ENCODE measurements at places on chromosomes 2 and 18.

- no peak for DNase-seq
Observed at GRCh38 chr2:156505696-156506095, 69.5 kb downstream of the GPD2 start.

DNA sequence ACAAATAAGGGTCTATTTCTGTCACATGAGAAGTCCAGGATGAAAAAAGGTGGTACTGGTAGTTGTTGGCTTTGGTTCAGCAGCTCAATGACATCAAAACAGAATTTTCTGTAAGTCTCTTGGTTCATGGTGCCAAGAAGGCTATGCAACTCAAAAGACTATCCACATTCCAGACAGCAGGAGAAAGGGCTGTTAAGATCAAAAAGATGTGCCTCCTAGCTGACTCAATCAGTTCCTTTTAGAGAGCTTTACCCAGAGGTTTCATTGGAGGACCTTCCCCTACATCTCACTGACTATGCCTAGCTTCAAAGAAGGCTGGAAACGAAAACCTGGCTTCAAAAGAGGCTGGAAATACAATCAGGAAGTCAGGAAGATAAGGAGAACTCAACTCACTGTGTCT is 98.0 kb downstream of the DYM start:
- DNase-seq, result no peak

- no peak for DNase-seq
Observed at GRCh38 chr2:214676421-214677089, 132.9 kb downstream of the BARD1 start.

- DNase-seq, result no peak
Observed at GRCh38 chr2:227717687-227718567, at the start of gene SLC19A3. Gene SLC19A3 (minus strand): TSS chr2:227718028. CDS start chr2:227702318, 15,710 bp downstream.

DNA sequence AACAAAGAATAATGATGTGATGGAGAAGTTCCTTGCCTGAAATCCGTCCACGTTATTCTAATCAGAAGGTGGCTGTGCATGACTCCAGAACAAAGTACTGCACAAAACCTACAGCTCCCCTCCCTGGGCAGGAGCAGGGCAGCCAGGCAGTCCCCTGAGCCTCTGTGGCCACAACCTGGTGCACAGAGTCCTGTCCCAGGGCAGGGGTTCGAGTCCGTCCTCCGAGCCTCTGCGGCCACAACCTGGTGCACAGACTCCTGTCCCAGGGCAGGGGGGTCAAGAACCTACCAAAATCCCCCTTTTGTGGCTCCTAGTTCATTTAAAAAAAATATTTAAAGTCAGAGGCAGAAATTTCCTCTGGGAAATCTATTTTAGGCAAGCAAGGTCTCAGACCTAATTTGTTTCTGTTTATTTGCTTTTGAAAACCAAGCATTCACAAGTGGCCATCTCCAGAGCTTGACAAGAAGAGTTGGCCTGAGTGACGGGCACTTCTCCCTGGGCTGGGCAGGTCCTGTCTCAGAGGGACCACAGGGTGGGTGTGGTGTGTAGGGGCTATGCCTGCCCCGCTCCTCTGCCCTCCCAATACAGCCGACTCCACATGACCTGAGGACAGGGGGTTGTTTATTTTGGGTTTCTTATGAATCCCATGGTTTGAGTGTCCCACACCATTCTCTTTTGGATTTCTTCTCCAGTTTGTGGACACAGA is 255.9 kb upstream of the PXDN start:
- no peak for DNase-seq

DNA sequence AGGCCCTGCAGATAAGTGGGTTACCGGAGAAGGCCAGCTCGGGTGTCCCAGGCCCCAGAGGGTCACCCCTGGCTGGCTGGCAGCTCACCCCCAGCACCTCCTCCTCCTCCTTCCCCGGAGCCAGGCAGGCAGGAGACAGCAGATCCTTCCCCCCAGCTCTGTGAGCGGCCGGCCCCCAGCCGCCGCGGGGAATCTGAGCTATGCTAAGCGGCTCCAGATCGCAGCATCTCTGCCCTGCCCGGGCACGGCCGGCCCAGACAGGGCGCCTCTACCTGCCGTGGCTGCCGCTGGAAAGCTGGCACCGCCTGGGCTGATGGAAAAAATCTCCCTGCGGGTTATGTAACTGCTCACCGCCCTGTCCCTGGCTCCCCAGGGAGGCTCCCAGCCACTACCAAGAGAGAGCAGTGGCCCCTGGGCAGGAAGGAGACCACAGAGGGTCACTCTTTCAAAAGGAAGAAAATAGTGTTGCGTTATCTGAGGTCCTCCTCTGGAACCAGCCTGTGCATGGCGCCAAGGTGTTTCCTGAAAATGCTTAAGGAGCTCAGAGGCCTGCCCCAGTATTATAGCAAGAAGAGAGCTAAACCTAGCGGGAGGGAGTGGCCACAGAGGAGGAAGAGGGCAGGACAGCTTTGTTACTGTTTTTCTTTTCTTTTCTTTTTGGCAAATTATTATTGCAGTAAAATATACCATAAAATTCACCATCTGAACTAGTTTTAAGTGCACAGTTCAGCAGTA is 179.0 kb downstream of the SMAD7 start:
- no peak for DNase-seq

DNA sequence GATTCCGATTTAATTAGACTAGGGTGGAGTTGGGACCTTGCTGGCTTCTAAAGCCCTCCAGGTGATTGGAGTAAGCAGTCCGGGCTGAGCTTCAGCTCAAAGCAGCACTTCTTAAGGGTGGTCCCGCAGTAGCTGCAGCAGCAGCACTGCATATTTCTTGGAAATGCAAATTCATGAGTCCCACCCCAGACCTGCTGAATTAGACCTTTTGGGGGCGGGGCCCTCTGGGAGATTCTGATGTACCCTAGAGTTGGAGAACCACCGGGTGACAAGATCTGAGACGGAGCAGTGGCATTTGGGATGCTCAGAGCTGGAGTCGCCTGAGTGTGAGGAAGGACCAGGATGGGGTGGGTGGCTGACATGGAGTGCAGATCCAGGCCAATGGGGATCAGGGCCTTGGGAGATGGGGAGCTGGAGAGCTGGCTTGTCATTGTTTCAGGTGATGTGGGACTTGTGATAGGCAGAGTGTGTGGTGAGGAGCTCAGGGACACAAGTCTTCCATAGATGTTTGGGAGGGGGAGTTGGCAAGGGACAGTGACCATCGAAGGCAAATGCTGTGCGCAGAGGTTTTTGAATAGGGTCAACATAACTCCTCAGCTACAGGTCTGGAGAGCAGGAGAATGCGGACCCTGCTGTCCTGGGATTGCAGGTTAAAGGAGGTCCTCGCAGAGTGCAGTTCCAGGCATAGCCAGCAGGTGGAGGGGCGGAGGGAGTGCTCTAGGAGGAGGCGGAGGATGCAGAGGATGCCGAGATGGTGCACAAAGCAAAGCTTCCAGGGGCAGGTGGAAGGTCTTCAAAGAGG is 130.9 kb upstream of the RAB12 start:
- DNase-seq, result peak; percentile 41

DNA sequence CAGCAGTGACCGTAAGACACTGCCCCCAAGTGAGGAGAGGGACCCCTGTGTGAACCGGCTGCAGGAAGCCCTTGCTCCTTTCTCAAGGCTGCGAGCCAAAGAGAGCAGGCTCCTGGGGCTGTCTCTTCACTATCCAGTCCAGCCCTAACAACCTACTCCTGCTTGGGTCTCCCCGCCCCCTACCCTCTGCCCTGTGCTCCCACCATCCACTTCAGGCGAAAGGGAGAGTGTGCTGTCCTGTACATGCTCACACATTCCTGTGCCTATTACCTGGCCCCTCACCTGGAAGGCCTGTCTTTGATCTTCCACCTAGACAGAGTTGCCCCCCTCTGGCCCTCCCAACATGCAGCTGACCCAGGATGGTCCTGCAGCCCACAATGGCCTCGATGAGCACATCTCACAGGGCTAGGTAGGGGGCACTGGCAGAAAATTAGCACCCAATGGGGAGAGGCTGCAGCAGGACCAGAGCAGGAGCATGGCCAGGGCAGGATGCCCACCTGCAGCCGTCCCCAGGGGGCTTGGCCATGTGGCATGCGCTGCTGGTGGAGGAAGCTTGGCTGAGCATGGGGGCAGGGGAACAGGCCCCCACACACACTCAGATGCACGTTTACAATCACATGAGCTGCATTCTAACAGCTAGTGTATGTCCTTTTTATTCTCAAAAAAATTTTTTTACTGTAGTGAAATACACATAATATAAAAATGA is 93.5 kb downstream of the POLR1A start:
- no peak for DNase-seq

DNA sequence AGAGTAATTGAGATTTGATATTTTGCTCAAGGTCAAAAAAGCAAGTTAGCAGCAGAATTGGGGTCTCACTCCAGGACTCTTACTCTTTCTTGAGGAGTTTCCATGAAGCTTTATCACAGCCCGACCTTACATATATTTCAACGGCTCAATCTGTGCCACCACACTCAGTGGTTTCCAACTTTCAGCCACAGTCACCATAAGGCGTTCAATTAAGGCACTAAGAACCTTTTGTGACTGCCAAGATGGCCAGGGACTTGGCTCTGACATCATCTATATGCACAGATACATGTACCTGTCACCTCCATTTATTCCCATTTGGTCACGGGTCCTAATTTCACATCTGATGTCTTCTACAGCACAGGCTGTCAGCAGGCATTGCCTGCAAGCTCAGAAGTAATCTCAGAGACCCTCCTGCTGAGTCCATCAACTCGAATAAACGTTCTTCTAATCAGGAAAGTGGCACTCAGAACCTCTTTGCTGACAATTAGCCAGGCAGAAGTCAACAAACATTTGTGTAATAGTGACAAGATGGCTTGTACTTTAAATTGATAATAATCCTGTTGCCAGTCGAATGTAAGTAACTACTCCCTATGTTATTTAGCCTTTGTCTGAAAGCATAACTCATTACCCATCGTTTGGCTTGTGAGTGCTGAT is 16.1 kb downstream of the DYTN start:
- no peak for DNase-seq

- DNase-seq, result no peak
Observed at GRCh38 chr2:69755862-69756467, 14.0 kb downstream of the ANXA4 start.

DNA sequence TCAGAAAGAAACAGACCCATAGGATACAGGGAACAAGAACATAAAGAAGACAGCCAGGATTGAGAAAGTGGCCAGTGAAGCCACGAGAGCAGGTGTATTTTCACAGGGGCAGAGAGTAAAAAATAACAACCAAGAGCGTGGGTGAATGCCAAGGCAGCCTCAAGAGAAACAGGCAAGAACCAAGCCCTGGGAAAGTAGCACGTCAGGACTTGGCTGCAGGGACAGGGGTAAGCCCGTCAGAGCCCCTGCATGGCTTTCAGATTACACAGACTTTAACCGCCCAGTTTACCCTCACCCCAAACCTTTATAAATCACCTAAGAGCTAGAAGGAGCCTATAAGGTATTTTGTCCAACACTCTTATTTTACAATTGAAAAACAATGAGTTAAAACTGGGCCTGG is 43.7 kb downstream of the ARL4C start:
- DNase-seq, result no peak

- no peak for DNase-seq
Observed at GRCh38 chr2:224909885-224910573, 132.2 kb downstream of the DOCK10 start.

DNA sequence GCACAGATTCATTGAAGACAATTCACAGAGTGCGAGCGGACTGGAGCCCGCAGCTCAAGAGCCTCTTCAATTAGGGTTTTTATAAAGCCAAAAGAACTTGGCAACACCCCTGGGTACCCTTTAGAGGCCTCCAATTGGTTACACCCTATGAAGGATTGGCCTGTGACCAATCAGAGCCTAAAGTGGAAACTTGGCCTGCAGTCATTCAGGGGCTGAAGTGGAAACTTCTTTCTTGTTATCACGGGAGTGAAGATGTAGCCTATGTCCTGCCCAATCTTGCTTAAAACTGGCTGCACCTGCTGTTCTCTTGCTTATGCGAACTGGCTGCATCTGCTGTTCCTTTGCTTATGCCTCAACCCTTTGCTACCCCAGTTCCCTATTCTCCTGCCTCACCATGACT is 1.8 kb upstream of the HJURP start:
- no peak for DNase-seq

GRCh38 chr2:217732992-217733391 is 269.8 kb downstream of the TNS1 start:
- no peak for DNase-seq

DNA sequence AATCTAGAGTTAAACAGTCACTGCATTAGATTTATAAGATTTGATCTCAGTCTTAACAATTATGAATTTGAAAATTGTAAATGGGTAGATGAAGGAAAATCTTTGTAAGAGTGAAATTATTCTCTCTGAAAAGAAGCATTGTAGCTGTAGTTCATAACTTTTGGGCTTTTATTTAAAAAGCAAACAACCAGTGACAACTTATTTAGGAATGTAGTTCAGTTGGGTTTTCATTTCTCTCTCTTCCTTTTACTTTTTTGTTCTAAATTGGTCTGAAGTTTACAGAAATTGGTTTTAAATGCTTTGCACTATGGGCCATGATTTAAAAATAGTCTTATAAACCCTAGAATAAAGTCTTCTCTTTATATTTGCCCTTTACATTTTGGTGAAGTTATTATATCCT is 296.6 kb downstream of the GULP1 start:
- no peak for DNase-seq

DNA sequence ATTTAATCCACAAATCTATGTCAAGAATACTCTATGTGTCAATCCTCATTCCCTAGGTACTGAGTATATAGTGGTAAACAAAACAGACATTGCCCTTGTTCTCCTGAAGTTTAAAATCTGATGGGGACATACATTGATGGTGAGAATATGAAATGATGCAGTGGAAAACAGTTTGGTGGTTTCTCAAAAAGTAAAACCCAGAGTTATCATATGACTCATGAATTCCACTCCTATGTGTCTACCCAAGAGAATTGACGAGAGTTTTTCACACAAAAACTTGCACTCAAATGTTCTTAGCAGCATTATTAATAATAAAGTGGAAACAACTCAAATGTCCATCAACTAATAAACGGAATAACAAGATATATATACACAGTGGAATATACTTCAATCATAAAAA is 586.7 kb downstream of the CCDC85A start:
- no peak for DNase-seq

DNA sequence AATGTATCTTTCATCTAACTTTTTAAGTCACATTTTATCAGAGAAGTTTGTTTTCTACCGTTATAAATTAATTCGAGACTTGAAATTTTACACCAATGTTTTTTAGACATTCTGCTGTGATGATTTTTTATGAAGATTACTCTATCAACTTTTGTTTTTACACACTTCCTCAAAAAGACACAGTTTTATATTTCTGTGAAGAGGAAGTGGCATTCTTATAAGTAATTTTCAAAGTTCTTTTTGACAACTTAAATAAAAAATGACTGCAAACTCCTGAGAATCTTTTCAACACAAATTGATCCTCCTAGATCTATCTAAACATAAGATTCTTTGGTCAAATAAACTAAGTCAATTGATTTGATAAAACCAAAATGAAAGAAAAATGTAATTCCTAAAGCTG is 13.7 kb downstream of the ANKRD44 start:
- DNase-seq, result no peak

- no peak for DNase-seq
Observed at GRCh38 chr2:166419616-166419934, 43.8 kb upstream of the SCN9A start.

GRCh38 chr18:28478531-28478930 is 301.6 kb upstream of the CDH2 start:
- DNase-seq, result no peak

- no peak for DNase-seq
Observed at GRCh38 chr2:62705859-62706720, 577 bp downstream of the EHBP1 start.
